Suprapubic skin (tissue), 4 donors: ENCODE measurements at places on chromosomes 6 and 20.

GRCh38 chr20:8656335-8656734 is 412.6 kb upstream of the PLCB4 start:
- no peak for DNase-seq

GRCh38 chr6:97110626-97111025 is 172.4 kb downstream of the MMS22L start:
- no peak for DNase-seq

GRCh38 chr6:127606131-127606562 is 29.2 kb downstream of the C6orf58 start:
- DNase-seq = no peak

GRCh38 chr6:90610301-90610750 is 23.5 kb upstream of the MAP3K7 start:
- DNase-seq = no peak

DNA sequence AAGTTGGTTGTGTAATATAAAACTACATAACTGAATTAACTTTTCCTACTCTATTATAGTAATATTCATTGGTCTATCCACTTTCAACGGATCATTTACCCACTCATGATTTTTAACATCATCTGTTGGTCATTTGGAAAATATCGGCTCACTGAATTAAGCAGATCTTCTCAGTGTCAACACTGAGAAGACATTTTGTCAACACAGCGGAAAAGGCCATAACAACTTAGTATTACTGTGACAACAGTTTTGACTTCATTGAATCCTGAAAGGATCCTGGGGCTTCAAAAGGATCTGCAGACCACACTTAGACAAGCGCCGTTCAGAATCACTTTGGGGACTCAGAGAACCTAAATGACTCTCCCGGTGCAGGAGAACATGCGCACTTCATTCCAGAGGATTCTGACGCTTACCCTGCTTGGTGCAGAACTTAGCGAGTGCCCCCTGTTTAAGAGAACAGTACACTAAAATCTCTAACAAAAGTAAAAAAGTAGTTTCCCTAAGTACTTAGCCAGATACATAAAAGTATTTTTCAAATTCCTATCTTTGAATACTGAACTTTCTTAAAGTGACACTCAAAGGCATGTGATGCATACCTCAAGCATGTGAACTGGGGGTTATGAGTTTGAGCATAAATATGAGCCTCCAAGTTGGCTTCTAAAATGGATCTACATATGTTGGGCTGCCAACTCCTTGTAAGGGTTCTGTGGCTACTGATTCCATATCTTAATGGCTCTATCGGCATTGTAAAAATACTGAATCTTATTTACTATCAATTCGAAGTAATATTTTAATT is 4.0 kb downstream of the ZBTB2 start:
- no peak for DNase-seq

GRCh38 chr6:77466055-77466450 is 2.8 kb upstream of the HTR1B start:
- DNase-seq = no peak

DNA sequence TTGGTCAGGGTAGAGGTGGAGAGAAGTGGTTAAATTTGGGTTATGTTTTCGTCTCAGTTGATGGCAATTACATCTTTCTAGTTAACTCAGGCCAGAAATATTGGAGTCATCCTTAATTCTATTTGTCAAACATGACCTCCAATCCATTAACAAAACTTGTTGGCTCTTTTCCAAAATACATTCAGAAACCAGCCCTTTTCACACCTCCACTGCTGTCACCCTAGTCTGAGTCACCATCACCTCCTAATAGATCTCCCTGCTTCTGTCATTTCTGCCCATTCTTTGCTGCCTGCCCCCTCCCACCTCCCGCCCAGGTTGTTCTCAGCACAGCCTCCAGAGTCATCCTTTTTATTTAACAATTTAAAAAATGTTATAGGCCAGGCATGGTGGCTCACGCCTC is 3.0 kb upstream of the ABCF1 start:
- DNase-seq = no peak

DNA sequence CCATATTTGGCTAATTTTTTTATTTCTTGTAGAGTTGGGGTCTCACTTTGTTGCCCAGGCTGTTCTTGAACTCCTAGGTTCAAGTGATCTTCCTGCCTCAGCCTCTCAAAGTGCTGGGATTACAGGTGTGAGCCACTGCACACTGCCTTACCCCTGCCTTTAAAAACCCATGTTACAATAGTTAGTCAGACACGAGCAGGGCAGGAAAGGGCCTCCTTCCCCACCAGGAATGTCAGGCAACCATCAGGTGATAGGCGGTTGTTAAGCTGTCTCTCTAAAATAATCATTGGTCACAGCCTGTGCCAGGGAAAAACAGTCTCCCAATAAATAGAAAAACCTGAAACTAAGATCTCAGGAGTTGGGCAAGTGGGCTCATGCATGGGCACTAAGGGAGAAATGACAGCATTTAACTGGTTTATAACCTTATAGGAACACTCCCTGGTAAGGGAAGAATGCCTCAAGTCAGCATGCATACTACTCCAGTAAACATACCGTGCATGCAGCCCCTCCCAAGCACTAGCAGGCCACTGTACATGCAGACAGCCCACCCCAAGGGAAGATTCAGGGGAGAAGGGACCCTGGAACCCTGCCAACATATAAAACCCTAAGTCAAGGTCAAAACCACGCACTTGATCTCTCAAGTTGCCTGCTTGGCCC is 8.4 kb downstream of the OR2H2 start:
- no peak for DNase-seq

- no peak for DNase-seq
These were observed 92.3 kb upstream of the FUT9 start for GRCh38 chr6:95923518-95923917.

- DNase-seq = no peak
These were observed 62.5 kb upstream of the PHACTR1 start for GRCh38 chr6:12654107-12654506.

DNA sequence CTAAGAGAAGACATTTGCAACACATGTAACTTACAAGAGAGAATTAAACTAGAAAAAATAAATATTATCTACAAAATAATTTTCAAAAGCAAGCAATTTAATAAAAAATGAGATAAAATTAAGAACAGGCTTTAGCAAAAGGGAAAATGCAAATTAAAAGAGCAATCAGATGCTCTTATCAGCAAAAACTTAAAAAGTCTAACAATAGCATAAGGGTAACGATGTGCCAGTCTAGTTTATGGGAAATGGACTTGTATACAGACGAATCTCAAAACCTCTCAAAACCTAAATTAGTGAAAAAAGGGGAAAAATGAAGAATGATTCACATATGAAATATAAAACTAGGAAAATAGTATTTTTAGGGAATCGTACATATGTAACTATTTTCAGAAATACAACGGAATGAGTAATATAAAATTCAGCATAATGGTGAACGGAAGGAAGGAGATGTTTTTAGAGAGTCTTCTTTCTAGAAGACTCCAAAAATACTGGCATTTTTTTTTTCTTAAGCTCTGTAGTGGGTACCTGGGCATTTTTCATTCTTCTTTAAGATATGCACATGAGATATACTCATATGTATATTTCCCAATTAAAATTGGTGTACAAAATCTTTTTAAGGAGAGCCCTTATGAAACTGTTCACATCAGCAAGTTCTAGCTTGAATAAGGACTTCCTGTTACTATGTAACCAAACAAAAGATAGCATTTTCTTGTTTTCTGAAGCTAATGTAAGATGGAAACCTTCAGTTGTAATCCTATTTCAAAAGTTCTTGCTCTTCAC is 927 bp upstream of the MANEA start:
- no peak for DNase-seq

DNA sequence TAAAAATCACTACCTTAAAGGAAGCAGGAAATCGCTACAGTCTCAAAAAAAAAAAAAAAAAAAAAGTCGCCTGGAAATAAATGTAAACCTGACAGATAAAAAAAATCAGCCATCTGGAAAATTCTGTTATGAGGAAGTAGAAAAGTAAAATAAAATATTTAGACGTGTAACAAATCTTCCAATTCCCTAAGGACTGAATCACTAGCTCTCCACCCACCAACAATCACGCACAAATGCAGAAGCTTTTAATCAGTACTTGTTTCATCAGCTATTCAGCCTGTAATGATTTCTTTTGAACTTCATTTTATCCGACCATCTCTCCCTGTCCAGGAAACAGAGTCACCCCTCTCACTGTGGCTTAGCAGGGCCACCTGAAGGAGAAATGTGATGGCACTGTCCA is 59.0 kb downstream of the SLC23A2 start:
- DNase-seq = no peak
